Stimulated activated CD4-positive, alpha-beta T cell treated with anti-CD3 and anti-CD28 coated beads, Interleukin-15, amount 100 ng/mL, for 1 hour (primary cell): ENCODE measurements at places on chromosomes 1 and 21.

GRCh38 chr1:115594600-115594999, 47.2 kb upstream of the VANGL1 start:
- no peak for DNase-seq

- DNase-seq: no peak
Measured at GRCh38 chr1:235759336-235759735, 107.4 kb downstream of the LYST start.

- no peak for DNase-seq
Measured at GRCh38 chr1:212186427-212187207, 98.6 kb upstream of the PPP2R5A start.

GRCh38 chr1:222095606-222096475, 354.0 kb upstream of the DUSP10 start:
- peak; percentile 17 for DNase-seq

DNA sequence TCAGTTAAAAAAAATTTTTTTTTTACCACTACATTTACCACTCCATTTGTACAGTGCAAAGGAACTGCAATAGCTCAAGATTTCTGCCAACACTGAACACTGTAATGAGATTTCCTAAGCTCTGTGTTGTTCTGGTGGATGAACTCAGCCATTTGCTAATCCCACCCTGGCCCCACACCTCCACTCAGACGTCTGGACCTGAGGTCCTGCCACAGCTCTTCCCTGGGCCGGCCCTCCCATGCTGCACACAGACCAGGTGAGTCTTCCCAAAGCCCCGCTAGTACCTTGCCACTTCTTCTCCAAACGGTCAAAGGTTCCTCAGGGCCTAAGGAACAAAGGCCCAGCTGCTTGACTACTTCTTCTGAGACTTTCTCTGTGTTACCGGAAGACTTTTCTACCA, 56.4 kb downstream of the SLC45A1 start:
- DNase-seq: no peak

GRCh38 chr1:67882196-67882958, 49.1 kb upstream of the GNG12 start:
- DNase-seq: no peak

- no peak for DNase-seq
Measured at GRCh38 chr1:90607736-90608135, 109.4 kb downstream of the BARHL2 start.

DNA sequence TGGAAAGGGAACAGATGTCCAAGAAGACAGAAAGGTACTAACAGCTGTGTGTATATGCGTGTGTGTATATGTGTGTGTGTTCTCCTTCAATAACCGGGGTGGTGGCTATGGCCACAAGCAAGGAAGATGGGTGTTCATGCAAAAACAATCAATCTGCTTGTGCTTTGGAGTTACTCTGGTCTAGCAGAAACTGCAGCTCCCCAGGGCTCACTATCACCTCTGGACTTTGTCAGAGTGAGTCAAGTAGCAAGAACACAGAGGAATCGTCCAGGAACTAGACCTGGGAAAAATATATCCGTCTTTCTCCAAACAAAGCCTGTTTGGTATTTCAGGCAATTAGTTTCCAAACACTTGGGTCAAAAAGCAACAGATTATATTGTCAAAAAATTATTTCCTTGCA, 68.6 kb downstream of the GNG12 start:
- DNase-seq: no peak

DNA sequence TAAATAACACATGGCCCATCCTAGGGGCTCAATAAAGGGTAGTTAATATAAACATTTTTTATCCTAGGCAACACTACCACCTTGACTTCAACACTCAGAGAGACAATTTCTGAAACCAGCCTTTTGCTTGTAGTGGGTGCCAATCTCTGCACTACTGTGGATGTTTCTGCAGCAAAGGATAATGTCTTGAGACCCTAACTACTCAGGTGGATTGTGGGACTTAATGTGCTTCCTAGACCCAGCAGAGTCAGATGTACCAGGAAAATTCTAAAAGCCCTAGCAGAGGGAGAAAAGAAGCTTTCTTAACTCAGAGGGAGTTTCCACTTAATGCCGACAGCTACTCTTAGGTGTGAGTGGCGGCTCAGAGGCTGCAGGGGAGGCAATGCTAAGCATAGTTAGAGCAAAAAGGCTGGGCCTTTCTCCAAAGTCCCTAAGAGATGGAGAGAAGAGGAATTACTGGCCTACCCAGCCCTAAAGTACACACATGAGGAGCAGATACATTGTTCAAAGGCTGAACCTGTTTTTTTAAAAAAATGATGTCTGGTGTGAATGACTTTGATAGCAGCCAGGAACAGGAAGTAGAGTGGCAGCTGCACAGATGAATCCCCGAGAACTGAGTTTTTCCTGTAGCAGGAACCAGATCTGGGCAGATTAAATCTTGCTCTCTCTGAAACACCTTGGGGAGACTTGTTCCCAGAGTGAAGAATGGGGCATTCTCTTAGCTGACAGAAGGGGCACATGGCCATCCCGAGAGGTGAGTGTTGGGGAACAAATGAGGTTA, 33.5 kb upstream of the ABCD3 start:
- DNase-seq: no peak

- DNase-seq: no peak
Measured at GRCh38 chr1:79711001-79711431, 704.5 kb upstream of the ADGRL4 start.

DNA sequence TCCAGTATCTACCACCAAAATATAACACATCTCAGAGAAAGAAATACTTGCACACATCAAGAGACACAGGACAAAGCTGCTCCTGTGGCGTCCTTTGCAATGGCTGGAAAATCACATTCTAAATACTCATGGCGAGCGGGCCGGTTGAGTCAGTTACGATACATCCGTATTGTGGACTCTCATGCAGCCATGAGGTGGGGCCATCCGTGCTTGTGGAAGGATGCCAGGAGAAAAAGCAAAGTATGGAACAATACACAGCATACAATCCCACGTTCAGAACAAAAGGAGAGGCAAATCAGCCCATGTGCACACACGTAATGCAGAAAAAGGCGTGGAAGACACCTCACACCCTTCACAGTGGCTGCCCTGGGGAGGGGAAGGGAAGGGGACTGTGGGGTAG, 13.1 kb downstream of the ATP13A2 start:
- no peak for DNase-seq

- no peak for DNase-seq
Measured at GRCh38 chr1:41726899-41727748, 191.6 kb downstream of the HIVEP3 start.

GRCh38 chr1:203306965-203307541, 1.7 kb downstream of the BTG2 start:
- no peak for DNase-seq

- no peak for DNase-seq
Measured at GRCh38 chr1:212916481-212917133, 33.7 kb upstream of the VASH2 start.

DNA sequence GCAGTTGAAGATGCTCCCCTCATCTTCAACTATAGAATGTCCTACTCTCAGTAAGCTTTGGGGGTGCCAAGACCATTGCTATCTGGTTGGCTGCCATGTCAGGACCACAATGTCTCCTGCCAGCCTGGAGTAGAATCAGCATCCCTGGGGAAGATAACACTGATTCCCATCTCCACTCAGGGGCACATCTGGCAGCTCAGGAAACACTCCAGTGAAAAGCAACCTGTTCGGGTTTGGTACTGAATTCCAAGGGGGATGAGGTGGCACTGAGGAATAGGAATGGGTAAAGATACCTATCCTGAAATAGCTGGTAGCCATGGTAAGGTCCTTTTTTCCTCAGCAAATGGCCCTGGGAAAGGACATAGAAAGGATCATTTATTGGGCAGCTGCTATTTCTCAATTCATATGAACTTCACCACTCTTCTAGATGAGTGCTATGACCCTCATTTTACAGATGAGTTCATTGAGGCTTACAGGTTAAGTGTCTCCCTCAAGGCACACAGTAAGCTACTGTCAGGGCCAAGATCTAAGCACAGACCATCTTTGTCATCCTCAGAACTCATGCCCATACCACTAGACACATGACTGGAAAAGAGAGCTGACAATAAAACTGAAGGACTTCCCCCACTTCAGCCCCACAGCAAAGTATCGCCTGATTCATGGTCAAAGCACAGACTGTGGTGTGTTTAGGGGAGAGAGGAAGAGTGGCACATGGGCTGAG, 31.4 kb downstream of the AK2 start:
- no peak for DNase-seq

DNA sequence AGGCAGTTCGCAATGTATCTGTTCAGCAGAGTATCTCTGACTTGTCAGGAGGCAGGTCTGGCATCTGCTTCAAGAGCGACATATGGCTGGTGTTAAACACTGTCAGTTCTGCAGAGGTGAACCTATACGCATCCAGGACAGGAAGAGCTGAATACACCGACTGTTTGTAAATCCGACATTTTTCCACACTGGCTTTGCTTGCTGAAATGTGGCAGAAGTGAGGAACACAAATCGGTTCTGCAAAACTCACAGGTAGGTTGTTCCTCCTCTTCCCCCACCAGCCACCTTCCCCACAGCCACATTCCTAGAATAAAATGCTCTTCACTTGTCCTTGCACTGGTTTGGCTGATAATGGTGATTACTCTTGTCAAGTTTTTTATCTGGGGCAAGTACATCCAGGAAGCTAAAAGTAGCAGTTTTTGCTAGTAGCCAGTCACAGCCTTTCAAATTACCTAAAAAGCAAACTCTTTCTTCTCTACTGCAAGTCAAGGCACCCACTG, 289.2 kb downstream of the GRIK1 start:
- DNase-seq: no peak

- DNase-seq: no peak
Measured at GRCh38 chr21:20424943-20425342, 573.3 kb upstream of the NCAM2 start.

- DNase-seq: no peak
Measured at GRCh38 chr1:93244298-93245069, 64.0 kb downstream of the CCDC18 start.

DNA sequence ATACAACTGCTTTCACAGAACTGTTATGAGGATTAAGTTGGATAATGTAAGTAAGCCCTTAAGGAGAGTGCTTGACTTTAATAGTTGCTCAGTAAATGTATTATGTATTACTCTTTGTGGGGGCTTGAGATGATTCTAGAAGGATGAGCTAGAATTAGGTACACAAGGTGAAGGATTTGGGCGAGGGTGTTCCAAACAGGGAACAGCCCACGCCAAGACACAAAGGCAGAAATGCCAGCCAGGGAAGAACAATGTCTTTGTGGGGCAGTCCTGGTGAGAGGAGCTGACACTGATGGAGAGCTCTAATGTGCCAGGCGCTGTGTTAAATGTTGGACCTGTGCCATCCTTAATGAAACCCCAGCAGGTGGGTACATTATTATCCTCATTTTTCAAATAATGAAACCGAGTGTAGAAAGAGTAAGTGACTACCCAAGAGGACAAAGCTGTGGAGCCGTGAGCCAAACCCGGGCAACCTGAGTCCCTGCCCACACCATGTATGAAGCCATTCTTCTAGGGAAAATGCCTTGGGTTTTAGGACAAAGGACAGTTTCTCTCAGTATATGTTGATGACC, 362.4 kb downstream of the HHAT start:
- no peak for DNase-seq

GRCh38 chr1:229035054-229035747, 235.7 kb upstream of the RAB4A start:
- no peak for DNase-seq

- DNase-seq: no peak
Measured at GRCh38 chr1:181486098-181486420, 2.7 kb downstream of the CACNA1E start.

DNA sequence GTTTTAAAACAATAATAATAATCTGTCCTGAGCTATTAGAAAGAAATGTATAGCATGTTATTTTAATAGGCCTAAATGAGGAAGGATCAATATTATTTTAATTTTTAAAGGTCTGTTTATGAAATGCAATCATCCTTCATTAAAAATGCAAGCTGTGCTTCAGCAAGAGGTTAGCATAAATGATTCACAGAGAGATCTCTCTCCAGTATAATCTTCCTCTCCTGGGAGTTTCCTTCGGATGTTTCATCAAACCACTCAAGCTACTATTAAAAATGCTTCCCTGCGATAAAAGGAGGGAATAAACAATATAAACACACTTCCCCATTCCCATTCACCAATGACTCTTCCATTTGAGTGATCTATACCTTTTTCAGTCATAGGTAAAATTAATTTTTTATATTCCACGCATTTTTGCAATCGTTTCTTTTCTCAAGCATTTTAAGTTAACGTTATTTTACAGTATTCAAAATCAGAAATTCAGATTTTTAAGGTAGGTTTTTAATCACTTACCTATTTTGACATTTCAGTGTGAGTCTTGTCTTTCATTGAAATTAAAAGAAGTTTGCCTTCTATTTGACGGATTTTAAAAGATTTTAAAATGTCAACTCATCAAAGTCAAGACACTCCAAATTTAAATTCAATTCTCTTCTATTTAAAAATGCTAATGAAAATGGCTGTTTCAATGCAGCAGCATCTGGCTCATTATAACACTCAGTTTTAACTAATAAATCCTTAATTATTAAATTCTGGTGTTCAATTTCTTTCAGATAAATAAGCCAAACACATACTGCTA, 64.3 kb downstream of the RERE start:
- no peak for DNase-seq

GRCh38 chr1:5901841-5902240, 90.4 kb downstream of the NPHP4 start:
- no peak for DNase-seq

DNA sequence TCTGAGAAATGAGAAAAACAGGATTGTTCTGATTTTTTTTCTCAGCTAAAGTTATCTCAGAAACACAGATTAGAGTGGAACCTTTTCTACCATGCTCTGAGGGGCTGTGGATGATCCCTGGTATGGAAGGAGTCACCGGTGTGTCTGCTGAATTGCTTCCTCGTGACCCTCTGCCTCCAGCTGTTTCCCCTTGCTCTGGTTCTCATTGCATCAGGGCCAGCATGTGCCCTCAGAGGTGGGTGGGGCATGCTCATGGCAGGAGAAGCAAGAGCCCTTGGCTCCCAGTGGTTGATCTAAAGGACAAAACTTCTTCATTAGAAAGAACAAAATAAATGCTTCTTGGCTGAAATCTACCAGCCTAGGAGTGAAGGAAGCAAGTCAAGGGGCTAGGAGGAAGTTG, 183.2 kb upstream of the HMCN1 start:
- no peak for DNase-seq

GRCh38 chr1:164226977-164227376, 332.0 kb upstream of the PBX1 start:
- DNase-seq: no peak

DNA sequence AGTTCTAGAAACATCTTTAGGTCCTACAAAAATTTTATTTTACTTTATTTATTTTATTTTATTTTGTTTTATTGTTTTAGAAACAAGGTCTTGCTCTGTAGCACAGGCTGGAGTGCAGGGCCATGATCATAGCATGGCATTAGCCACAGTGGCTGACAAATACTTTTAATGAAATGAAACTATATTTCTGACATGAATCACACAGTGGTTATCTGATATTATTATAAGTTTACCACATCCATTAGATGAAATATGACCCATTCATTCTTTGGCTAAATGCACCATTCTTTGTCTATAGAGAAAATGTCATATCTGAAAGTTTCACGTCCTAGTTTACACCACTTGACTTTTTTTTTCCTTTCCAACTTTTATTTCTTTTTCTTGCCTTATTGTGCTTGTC, 613.4 kb upstream of the ADAMTS5 start:
- no peak for DNase-seq

- DNase-seq: no peak
Measured at GRCh38 chr1:15507278-15507677, 16.7 kb downstream of the CASP9 start.

- DNase-seq: no peak
Measured at GRCh38 chr1:70043804-70044203, 161.6 kb downstream of the LRRC40 start.

GRCh38 chr1:98963064-98963758, 41.5 kb downstream of the PLPPR5 start:
- no peak for DNase-seq

GRCh38 chr1:33017175-33017574, 19.5 kb downstream of the AK2 start:
- no peak for DNase-seq
